Activated naive CD8-positive, alpha-beta T cell treated with anti-CD3 and anti-CD28 coated beads for 36 hours (primary cell): ENCODE measurements at places on chromosomes 5 and 9. TPM values are rescaled to one million over a fixed set of nuclear protein-coding genes. Genes with fewer than 3 reads are reported as not detected.

The PRRX2 gene
- total RNA-seq = 0.76 TPM

DNA sequence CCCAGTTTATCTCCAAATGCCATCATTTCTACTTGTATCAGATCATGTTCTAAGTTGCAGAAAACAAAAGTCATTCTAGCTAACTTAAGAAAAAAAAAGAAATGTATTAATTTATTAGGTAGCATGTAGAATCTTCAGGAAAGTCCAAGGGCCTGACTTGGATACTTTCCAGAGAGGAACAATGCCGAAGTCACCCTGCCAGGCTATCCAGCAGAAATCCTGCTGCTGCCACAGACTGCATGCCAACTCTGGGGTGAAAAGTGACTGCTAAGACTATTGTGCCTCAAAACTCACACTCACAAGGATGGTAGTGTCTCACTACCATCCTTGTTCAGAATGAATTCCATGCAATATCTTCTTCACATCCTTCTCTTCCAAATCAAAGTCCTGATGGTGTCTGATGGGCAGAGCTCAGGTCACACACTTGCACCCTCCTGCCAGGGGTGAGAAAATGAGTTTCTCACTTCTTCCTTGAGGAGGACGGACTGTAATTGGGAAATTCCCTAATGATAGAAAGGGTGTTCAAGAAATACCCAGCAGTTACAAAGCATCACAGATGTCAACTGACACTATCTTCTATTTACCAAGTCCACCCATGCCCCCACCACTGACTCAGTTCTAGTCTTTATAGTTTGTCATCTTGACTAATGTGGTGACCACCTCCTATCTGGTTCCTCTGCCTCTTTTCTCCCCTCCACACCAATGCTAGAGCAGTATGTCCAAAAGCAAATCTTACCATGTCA, 279.4 kb downstream of the CWC27 start:
- no peaks in the 10 kb centered on the region for H3K27me3 ChIP-seq
- no peak overlapping the region for H3K4me3 ChIP-seq
- no peak for DNase-seq
- H3K27ac ChIP-seq = no peak overlapping the region
- no peaks in the 10 kb centered on the region for H3K36me3 ChIP-seq

- H3K36me3 ChIP-seq = no peaks in the 10 kb centered on the region
- H3K4me1 ChIP-seq = no peaks in the 10 kb centered on the region
- no peaks in the 10 kb centered on the region for H3K27me3 ChIP-seq
- no peak within 1 kb of the TSS for H3K27ac ChIP-seq
- no peak within 1 kb of the TSS for H3K4me3 ChIP-seq
Measured at GRCh38 chr9:110668570-110669167, at the start of gene MUSK. TSS of gene MUSK (plus strand) at chr9:110668791. CDS start at chr9:110668905, 114 bp downstream.

DNA sequence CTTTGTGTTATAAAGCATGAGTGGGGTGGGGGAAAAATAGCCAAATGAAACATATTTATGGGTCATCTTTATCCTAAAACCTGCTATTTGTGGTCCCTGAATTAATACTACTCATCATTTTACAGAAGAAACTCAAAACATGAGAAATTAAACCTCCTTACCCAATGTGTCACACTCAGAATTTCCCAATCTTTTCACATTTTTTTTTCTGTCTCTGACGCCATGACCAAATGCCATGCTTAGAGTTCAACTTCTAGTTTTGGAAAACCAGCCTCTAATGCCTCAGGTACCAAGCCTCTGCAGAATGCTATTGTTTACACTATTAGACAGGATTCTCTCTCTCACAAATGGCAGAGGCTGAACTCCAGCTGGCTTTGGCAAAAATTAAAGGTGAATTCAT, 505.5 kb upstream of the WWC1 start:
- H3K27me3 ChIP-seq = no peaks in the 10 kb centered on the region
- no peaks in the 10 kb centered on the region for H3K4me1 ChIP-seq
- peaks cover 1% of the 10 kb centered on the region for H3K36me3 ChIP-seq
- DNase-seq = no peak
- H3K4me3 ChIP-seq = no peak overlapping the region

DNA sequence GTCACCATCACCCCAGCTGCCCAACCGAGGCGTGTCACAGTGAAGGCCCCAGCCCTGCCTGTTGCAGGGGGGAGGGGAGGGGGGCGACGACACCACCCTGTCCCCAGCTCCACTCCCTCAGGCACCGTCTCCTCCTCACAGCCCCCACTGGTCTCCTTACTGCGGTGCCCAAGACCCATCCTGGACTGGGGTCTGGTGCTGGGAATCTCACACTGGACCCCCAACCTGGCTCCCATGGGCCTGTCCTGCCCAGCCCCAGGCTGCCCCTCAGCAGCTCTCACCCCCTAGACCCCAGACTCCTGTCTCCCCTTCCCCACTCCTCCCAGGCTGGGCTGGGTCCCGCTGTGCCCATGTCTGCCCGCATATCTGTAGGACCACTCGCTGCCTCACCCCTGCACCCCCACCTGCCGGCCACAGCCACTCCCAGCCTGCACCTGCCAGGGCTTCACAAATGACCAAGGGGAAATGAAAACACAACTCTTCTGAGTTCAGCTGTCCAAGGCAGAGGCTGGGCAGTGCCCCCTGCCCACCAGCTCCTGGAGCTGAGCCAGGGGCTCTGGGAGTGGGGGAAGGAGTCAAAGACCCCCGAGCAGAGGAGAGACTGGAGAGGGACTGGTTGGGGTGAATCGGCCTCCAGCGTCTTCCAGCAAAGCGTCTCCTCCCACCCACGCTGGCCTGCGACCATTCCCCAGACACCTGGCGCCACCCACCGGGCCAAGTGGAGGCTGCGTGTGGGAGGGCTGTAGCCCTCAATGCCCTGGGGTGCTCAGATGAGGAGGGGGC, 32.6 kb upstream of the EGFL7 start:
- H3K4me3 ChIP-seq = no peak overlapping the region
- no peaks in the 10 kb centered on the region for H3K36me3 ChIP-seq
- DNase-seq = peak; percentile 71
- H3K27ac ChIP-seq = no peak overlapping the region
- H3K27me3 ChIP-seq = peaks cover 17% of the 10 kb centered on the region

DNA sequence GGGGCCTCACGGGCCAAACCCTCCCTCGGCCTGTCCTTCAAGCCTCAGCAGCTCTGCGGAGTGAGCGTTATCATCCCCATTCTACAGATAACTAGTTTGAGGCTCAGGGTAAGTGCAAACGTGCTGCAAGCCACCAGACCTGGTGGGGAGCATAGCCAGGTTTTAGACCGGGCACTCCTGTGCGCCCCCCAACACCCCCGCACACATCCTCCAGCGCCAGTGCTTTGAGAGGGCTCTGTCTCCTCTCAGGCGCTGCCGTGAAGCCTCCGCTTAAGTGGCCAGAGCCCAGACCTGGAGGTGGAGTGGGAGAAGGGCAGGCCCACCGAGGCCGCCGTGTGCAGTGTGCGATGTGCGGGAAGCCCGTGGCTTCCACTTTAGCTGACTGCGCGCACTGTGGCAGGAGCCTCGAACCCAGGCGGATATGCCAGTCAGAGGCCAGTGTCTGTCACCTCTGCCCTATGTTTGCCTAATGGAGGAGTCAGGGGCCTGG, 1.6 kb upstream of the MGAT1 start:
- peaks cover 59% of the 10 kb centered on the region for H3K36me3 ChIP-seq
- no peaks in the 10 kb centered on the region for H3K27me3 ChIP-seq
- H3K4me1 ChIP-seq = peaks cover 69% of the 10 kb centered on the region
- peak; percentile 35 for DNase-seq

The TMED9 gene
- 103 TPM for total RNA-seq

DNA sequence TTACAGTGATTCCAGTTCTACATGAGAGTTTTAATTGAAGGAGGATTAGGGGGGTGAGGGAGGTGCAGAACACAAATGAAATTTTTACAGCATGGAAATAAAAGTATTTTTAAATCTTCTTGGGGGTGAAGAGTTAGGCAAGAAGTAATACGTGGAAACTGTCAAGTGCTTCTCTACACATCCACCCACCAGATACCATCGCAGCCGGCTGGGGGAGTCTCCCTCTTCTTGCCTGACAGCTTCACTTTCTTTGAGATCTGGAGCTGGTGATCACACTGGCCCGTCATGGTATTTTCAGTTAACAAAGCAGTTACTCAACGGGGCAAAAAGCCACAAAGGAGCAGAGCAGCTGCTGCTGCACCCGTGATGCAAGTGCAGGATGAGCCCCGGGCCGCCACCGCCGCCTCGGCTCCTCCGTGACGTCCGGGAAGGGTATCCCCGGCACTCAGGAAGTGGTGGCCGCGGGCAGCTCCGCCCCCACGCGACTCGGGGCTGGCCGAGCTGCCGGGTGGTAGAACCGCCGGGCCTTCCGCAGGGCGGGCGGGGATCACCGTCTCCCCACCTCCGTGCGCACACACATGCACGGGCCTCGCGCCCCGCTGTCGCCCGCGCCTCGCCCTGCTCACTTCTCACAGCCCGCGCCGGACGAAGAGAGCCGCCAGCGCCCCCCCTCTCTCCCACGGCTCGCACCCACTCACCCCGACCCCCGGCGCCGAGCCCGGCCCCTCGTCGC, 2.4 kb upstream of the NR4A3 start:
- H3K4me3 ChIP-seq = peak overlapping the region; percentile 96
- peaks cover 6% of the 10 kb centered on the region for H3K36me3 ChIP-seq
- peak; percentile 97 for DNase-seq
- peak overlapping the region; percentile 98 for H3K27ac ChIP-seq
- no peaks in the 10 kb centered on the region for H3K27me3 ChIP-seq

The ACTBL2 gene
- not detected for total RNA-seq

GRCh38 chr5:145902421-145902820, 29.6 kb upstream of the GRXCR2 start:
- no peak overlapping the region for H3K4me3 ChIP-seq
- H3K27ac ChIP-seq = no peak overlapping the region
- no peaks in the 10 kb centered on the region for H3K36me3 ChIP-seq

The CMYA5 gene
- total RNA-seq = 0.29 TPM

The CCNO gene
- total RNA-seq = 0.14 TPM

DNA sequence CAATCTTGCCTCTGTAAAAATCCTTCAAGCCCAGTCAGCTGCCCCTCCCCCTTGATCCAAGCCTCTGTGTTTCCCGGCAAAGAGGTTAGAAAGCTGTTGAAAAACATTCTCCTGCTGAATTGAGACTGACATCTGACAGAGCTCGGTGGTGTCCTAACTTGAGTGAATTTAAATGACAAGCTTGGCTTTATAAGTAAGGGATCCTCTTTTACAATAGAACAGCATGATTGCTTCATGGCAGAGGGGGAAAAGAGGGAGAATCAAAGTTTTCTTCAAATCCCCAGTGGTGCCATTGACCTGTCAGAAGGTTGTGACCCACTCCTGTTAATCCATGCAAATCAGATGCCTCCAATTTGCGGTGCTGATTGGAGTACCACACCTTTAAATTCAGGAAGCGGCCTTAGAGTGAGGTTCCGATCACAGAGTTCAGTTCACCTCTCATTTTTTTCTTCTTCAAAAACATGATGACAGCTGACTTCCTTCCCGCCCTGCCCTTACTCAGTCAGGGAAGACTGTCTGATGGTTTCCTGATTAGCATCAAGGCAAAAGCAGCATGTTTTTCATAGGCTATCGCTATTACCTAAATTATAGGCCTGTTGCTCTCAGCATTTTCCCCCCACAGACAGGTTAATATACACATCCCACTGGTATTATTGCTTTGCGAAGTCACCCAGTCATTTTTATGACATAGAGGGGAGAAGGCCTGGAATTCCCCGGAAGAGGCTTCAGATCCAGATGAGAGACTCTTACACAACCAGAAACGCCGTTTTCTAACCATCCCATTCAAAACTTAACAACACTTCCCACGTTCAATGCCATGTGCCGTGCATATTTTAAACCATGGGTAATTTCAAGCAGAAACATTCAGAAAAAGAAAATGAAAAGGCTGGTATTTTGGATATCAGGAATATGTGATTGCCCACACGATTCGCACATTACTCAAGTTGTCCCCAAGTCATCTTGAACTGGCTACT, 141.4 kb downstream of the EBF1 start:
- H3K27me3 ChIP-seq = no peaks in the 10 kb centered on the region
- no peak overlapping the region for H3K4me3 ChIP-seq
- DNase-seq = no peak
- peak overlapping the region; percentile 34 for H3K27ac ChIP-seq
- H3K4me1 ChIP-seq = peaks cover 9% of the 10 kb centered on the region

The PCDHGB2 gene
- total RNA-seq = 0.10 TPM

DNA sequence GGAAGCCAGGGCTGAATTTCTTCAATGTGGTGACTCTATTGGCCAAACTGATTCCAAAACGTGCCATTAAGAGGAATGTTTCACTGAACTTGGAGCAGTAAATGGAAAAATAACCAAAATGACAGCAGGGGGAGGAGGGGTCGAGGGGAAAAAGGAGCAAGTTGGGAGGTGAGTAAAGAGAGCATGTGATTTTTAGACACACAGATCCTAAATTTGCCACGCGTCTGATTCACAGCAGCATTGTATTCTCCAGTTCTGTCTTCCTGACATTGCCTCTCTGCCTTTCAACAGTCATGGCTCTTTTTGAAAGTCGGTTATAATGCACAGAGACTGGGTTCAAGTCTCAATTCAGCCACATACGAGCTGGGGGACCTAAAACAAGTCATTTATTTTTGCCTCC, 22.0 kb upstream of the ADRB2 start:
- H3K4me3 ChIP-seq = no peak overlapping the region
- no peaks in the 10 kb centered on the region for H3K36me3 ChIP-seq
- H3K27me3 ChIP-seq = peaks cover 7% of the 10 kb centered on the region
- H3K27ac ChIP-seq = peak overlapping the region; percentile 4
- peaks cover 66% of the 10 kb centered on the region for H3K4me1 ChIP-seq

DNA sequence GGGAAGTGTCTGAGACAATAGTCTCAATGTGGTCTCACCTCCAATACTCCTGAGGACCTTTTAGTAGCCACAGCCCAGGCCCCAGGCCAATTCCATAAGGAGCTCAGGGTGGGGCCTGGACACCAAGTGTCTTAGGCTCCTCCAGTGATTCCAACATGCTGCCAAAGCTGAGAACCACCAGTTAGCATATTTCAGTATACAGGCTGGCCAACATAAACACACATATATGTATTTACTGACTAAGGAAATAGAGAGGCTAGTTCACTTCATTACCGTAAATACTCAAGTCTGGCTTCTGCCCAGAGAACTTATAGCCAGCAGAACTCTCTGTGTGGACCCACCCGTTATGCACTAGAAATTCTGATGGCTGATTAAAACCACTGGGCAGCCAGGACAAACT, 24.1 kb downstream of the S1PR3 start:
- H3K27ac ChIP-seq = no peak overlapping the region
- peaks cover 4% of the 10 kb centered on the region for H3K27me3 ChIP-seq
- no peak overlapping the region for H3K4me3 ChIP-seq
- no peak for DNase-seq
- no peaks in the 10 kb centered on the region for H3K36me3 ChIP-seq
